NCI-H1417 (cell line): ENCODE measurements at places on chromosomes 1 and 21.
A peak's percentile ranks its signal among the peaks of the same experiment; 100 is the strongest.

- peak; percentile 93 for DNase-seq
These were observed at the start of gene PATJ for GRCh38 chr1:61741711-61742619. TSS of gene PATJ (plus strand) at chr1:61742480. CDS start at chr1:61762893, 20,413 bp downstream.

DNA sequence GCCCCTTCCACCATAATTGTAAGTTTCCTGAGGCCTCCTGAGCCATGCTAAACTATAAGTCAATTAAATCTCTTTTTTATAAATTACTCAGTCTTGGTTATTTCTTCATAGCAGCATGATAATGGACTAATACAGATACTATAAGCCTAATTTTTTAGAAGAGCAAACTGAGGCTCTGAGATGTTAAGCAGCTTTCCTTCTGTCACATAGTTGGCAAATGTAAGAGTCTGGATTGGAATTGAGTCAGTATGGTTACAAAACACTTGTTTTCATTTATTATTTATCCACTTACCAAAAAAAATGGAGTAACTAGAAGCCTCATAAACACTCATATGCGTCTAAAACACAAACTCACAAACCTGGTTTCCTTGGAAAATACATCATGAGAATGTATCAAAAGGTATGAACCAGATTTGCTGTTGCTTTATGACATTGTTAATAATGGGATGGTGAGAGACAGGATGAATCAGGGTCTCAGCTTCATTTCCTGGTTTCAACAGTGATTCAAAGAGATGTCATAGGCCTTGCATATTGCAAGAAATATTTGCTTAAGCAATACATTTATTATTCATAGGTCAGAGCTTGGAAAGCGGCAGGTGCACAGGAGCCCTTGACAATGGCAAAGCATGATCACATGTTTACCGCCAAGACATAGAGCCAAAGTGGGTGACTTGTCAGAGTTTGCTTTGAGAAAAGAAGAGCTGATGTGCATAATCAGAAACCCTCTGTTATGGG is 221.5 kb downstream of the GRIK1 start:
- DNase-seq: no peak

DNA sequence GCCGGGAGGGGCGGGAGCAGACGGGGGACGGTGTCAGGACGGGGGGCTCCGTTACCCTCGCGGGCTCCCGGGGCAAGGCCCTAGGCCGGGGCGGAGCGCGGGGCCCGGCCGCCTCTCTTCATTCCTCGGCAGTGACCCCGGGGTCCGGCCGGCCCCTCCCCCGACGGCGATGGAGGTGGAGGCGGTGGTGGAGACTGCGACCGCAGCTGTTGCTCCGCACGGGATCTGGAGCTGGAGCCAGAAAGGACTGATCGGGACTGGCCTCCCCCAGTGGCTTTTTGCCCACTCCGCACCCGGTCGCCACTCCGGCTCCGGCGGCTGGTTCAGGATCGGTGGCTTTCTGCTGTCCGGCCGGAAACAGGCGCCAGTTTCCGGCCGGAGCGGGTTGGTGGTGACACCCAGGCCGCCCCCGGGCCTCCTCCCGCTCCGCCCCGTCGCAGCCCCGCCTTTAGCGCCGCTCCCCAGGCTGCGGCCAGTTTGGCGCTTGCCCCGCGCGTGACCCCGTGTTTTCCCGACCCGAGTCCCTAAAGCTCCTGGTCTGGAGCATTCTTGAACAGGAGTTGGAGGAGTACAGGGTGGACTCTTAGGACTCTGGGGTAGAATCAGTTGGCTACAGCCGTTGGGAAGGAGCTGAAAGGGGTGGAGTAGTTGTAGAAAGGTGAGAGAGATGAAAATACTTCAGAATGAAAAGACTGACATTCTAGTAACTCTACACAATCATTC is at the start of gene OTUD7B:
Gene OTUD7B, minus strand, starts transcription at position 334 of the 723 bp plus-strand sequence. CDS start 33,216 bp downstream, outside the sequence.
- DNase-seq: peak; percentile 81

- no peak for DNase-seq
These were observed 159.8 kb downstream of the GRIK3 start for GRCh38 chr1:36874271-36875060.

- DNase-seq: no peak
These were observed 24.3 kb upstream of the CITED4 start for GRCh38 chr1:40886318-40887011.

DNA sequence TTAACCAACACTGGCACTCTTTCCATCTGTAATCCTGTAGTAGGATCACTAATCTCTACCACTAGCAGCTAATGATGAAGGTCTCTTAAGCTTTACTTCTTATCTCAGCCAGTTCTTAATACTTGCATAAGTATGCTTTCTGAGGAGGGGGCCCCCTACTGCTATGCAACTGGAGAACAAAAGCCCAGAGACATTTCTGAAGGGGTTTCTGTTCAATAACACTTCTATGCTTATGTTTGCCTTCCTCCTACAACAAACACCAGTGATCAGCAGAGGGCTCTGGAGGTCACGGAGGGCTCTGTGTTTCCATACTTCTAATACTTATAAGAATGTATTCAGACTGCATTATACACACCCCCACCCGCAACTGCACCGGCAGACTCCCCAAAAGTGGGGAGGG is 215.8 kb downstream of the BARHL2 start:
- peak; percentile 8 for DNase-seq

- no peak for DNase-seq
These were observed 155.2 kb upstream of the KAZN start for GRCh38 chr1:14443164-14443787.

DNA sequence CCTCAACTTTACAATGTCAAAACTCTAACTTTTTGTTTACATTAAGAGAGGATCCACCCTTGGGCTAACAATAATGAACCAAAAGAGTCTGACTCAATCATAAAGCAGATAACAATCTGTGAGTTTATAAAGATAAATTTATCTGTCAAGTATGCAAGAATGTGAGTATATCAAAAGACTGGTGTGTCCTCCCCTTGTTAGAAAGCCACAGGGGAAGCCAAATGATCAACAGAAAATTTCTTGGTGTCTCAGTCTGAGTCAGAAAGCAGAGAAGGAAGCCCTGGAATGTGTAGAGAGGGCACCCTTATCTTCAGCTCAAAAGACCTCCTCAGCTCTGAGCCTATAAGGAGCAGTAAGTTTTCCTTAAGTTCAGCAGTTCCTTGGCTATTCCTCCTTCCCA is 13.9 kb upstream of the PDIK1L start:
- DNase-seq: no peak

DNA sequence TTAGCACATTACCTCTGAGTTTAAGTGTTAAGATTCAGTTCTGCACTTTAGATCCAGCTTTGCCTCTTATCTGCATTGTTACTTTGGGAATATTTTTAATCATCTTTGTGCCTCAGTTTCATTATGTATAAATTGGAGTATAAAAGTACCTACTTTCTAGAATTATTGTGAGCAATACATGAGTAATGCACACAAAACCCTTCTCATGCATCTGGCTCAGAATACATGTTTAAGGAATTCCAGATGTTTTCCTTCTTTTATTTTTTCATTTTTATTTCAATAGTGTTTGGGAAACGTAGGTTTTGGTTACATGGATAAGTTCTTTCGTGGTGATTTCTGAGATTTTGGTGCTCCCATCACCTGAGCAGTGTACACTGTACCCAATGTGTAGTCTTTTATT is 14.2 kb downstream of the C8A start:
- no peak for DNase-seq
